Osteoblast (primary cell): ENCODE measurements at places on chromosomes 7 and 10. TPM values are rescaled to one million over a fixed set of nuclear protein-coding genes. Genes with fewer than 3 reads are reported as not detected.
A peak's percentile ranks its signal among the peaks of the same experiment; 100 is the strongest.

DNA sequence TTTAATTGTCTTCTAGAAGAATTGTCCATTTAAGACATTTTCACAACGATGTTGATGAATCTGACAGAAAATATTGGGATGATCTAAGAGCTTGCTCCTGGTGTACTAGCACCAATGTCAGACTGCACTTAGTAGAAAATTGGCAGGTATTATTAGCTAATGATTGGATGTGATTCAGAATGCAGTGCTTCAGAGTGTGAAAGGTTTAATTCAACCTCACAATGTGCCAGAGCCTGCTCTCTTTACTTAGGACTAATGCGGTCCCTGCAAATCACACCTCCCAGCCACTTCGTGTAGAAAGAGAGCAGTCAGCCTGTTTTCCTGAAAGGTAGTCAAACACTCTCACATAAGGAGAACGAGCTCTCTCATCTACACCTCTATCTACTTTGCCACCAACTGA lies 197.5 kb downstream of the ZNF438 start:
- H3K27ac ChIP-seq: no peak overlapping the region
- no peak for DNase-seq
- H3K4me3 ChIP-seq: no peak overlapping the region

GRCh38 chr10:98374217-98374985 lies 40.6 kb downstream of the PYROXD2 start:
- peak overlapping the region; percentile 90 for H3K27ac ChIP-seq
- peaks cover 28% of the 10 kb centered on the region for H3K4me1 ChIP-seq
- peak overlapping the region; percentile 29 for H3K4me3 ChIP-seq
- DNase-seq: peak; percentile 95

DNA sequence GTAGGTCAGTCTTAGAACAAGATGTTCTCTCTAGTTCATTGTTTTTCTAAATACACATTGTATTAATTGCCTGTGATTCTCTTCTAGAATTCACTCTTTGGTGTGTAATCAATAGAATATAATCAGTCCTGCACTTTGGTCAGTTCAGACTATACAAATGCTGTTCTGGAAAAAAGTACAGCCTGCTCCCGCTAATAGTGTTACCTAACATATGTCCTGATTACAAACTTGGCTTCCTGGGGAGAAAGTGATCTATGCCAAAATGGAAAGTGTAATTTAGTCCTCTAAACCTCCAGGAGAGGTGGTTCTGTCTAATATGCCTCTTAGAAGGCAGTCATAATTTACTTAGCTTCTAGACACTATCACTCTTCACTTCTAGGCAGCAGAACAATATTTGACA lies 215.5 kb downstream of the SEMA3D start:
- no peak for DNase-seq
- H3K36me3 ChIP-seq: no peaks in the 10 kb centered on the region
- peaks cover 2% of the 10 kb centered on the region for H3K4me1 ChIP-seq
- H3K4me3 ChIP-seq: no peak overlapping the region
- no peak overlapping the region for H3K27ac ChIP-seq

GRCh38 chr7:91285696-91286355 lies 21.6 kb downstream of the FZD1 start:
- no peaks in the 10 kb centered on the region for H3K36me3 ChIP-seq
- H3K4me3 ChIP-seq: no peak overlapping the region
- no peaks in the 10 kb centered on the region for H3K27me3 ChIP-seq
- H3K4me1 ChIP-seq: peaks cover 10% of the 10 kb centered on the region
- H3K27ac ChIP-seq: no peak overlapping the region

DNA sequence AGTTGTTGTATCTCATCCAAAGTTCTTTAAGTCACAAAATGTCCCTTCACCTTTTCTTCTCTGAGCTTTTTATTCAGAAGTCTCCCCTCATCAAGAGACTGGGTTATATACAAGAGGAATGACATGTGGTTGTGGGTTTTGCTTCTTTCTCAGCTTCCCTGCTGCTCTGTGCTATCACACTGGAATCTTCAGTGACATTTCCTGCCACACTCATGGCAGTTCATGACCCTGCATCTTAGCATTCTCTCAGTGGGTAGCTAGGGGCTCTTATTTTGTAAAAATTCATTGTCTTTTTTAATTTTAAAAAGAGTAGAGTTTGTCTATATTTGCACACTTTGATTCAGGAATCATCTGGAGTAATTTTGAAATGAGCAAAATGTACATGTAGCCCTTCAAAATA lies 236.9 kb upstream of the TMEM229A start:
- H3K27ac ChIP-seq: no peak overlapping the region
- H3K4me1 ChIP-seq: no peaks in the 10 kb centered on the region
- no peak for DNase-seq
- H3K27me3 ChIP-seq: no peaks in the 10 kb centered on the region

Gene NPFFR1
- total RNA-seq: not detected in 2 replicates

Gene NXPH1
- total RNA-seq: not detected in 2 replicates

DNA sequence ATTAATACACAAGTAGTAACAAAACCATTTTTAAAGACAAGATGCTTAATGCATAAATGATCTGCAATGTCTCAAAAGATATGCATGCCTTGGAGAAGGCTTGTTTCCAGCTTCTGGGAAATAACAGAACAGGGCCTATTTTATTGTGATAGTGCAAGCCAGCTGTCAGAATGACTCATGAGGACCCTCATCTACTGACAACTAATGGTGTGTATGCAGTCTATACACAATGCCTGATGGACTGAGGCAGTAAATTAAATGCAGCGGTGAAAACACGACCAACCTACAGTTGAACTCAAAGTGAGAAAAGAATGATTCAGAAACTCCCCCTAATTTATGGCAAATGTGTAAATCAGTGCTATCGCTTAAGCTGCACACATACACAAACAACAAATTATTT lies 46.3 kb downstream of the VPS41 start:
- DNase-seq: no peak
- H3K4me3 ChIP-seq: no peak overlapping the region
- no peak overlapping the region for H3K27ac ChIP-seq
- peaks cover 4% of the 10 kb centered on the region for H3K4me1 ChIP-seq

DNA sequence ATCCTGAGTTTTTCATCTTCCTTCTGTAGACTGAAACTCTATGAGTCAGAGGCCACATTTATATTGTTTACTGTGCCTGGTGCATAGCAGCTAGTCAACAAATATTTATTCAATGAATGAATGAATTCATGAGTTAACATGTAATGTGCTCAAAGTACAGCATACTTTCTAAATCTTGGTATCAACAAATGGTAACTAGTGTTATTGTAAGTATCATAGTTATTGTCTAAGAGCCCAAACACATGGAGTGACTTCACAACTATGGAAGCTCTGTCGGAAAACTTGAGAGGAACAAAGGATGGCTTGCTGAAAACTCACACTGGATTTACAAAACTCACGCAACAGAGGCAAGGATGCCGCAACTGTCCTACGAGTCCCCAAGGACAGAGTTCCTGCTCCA lies 35.9 kb downstream of the DENND2A start:
- no peaks in the 10 kb centered on the region for H3K27me3 ChIP-seq
- H3K4me1 ChIP-seq: peaks cover 16% of the 10 kb centered on the region
- DNase-seq: no peak
- H3K4me3 ChIP-seq: no peak overlapping the region
- H3K36me3 ChIP-seq: no peaks in the 10 kb centered on the region

DNA sequence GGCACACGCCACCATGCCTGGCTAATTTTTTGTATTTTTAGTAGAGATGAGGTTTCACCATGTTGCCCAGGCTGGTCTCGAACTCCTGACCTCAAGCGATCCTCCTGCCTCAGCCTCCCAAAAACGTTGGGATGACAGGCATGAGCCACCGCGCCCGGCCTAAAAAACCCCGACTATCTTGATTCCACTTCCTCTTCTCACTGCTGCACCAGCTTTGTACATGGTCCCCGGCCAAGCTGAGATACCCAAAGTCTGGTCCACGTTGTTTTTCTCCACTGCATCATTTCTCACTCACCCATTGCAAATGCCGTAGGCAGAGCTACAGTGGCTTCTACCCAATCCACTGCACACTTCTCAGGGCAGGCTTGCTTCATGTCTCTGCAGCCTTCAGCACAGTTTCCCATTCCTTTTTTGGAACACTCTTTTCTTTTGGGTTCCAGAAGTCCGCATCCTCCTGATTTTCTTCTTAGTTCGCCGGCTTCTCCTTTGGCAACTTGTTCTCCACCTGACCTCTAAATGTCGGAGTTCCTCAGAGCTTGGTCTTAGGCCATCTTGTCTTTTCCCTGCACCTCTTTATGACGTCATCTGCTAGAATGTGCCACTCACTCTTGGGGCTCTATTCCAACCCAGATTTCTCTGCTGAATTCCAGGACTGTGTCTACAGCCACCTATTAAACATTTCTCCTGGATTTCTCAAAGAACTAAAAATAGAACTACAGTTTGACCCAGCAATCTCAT lies 6.0 kb upstream of the GNB2 start:
- DNase-seq: peak; percentile 61
- peaks cover 2% of the 10 kb centered on the region for H3K27me3 ChIP-seq
- no peak overlapping the region for H3K27ac ChIP-seq
- no peaks in the 10 kb centered on the region for H3K36me3 ChIP-seq
- H3K4me3 ChIP-seq: no peak overlapping the region

Gene STAMBPL1
- total RNA-seq: 10.3 and 11.6 TPM in 2 replicates
